ENCODE measurements at places on chromosomes 2 and 18. TPM values are rescaled to one million over a fixed set of nuclear protein-coding genes. Genes with fewer than 3 reads are reported as not detected.

Gene SLC35G4
- total RNA-seq = not detected

Gene CCDC74A
- total RNA-seq = 0.65 TPM

Gene PAX3
- not detected for total RNA-seq

Gene IL18RAP
- total RNA-seq = 0.30 TPM

Gene POTEC
- not detected for total RNA-seq

Gene TUBA4B
- not detected for total RNA-seq

Gene TYW5
- 2.7 TPM for total RNA-seq

Gene TBR1
- total RNA-seq = not detected

DNA sequence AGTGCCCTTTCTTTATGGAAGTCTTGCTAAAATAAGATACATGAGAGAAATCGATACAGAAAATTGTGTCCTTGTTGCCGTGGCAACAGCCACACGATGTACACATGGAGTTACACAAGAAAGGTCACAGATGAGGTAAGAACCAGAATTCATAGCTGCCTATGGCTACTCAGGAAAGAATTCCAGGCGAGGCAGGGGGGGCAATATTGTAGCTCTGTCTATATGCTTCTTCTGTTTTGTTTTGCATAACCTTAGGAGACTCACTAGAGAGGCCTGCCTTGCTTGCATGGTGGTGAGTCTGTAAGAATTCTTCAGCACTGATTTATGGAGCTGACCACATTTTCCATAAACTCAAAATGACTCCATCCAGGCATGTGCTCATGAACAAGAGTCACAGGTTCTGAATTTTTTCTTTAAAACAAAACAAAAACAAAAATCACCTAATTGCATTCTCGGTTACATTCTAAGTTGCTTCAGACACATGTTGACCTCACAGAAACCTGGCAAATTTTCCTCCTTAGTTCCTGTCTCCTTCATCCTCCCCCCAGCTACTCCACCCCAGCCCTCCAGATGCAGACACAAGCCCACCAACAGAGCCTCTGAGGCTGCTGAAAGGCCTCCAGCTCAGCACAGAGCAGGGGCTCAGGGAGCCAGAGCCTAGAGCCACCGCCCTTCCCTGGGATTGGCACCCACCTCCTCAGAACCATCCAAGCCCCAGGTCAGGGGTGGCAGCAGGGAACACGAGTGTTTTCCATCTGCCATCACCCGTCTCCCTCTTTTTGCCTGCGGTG is 183.5 kb downstream of the ANTXR1 start:
- peak; percentile 66 for DNase-seq

DNA sequence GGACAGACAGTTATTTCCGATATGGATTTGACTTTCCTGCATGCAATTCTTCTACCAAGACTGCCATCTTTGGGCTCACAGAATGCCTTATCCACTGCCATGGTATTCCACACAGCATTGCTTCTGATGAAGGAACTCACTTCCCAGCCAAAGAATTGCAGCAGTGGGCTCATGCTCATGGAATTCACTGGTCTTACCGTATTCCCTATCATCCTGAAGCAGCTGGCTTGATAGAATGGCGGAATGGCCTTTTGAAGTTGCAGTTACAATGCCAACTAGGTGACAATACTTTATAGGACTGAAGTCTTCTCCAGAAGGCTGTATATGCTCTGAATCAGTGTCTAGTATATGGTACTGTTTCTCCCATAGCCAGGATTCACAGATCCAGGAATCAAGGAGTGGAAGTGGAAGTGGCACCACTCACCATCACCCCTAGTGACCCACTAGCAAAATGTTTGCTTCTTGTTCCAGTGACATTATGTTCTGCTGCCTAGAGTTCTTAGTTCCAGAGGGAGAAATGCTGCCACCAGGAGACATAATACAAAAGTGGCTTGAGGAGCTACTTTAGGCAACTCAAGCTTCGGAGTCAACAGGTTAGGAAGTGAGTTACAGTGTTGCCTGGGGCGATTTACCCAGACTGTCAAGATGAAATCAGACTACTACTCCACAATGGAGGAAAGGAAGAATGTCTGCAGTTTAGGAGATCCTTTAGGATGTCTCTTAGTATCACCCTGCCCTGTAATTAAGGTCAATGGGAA is 23.8 kb upstream of the SMAD4 start:
- DNase-seq = no peak

DNA sequence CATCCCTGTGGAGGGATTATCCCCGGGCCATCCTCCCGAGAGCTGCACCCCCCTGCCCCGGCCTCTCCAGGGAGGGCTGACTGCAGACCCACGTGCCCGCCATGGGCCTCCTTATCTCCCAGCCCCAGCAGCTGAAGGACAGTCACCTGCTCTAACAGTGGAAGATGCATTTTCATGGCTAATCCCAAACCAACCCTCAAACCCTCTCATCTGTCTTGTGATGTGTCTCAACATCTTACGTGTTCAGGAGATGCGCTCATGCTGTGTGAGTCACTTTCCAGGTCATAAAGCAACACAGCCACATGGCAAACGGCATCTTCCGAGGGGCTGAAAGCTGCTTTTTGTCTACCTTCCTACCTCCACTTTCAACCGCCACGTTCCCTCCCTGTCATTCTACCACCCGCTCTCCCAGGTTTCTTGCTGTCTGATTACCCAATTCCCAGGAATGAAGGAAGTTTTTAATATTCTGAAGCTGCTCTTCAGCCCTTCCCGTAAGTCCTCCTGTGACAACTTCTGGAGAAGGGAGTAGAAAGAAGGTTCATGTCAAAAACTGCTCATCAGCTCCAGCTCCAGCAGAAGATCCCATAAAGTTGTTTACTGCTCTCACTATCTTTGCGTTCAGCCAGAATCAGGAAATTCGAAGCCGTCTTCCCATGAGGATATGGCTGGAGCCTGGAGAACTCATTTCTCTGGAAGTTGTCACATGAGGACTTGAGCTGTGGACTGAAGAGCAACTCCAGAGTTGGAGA is 54.5 kb downstream of the MBP start:
- no peak for DNase-seq

- DNase-seq = no peak
These were observed 2.1 kb downstream of the KLF7 start for GRCh38 chr2:207163756-207164005.

- no peak for DNase-seq
These were observed 235.8 kb downstream of the SEPTIN10 start for GRCh38 chr2:109377976-109378375.

DNA sequence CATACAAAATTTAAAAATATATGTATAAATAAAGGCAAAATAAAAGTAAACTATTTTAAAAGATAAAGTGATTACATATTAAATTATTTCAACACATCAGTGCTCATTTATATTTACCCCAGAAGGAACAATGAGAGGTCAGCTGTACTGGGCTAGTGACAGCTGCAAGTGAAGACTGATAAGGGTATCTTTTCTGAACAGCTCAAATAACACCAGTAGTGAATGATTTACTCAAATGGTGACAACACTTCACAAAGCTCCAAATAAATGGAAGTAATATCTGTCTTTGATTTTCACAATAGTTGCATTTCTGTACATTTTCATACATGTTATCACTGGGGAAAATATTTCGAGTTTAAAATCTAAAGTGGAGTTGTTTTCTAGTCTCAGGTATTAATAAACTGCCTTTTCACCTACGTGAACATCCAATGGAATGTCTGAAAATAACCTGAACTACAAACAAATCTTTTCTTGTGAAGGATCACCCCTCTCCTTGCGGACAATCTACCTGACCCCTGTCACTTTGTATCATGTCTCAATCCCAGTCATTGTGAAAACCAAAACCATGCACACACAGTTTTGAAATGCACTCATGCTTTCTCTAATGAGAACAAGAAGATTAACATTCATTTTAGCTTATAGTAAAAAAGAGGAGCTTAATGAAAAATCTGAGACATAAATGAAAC is 1928.8 kb upstream of the CELF4 start:
- DNase-seq = no peak

- DNase-seq = no peak
These were observed 89.6 kb downstream of the SH3BP4 start for GRCh38 chr2:235041221-235041917.

DNA sequence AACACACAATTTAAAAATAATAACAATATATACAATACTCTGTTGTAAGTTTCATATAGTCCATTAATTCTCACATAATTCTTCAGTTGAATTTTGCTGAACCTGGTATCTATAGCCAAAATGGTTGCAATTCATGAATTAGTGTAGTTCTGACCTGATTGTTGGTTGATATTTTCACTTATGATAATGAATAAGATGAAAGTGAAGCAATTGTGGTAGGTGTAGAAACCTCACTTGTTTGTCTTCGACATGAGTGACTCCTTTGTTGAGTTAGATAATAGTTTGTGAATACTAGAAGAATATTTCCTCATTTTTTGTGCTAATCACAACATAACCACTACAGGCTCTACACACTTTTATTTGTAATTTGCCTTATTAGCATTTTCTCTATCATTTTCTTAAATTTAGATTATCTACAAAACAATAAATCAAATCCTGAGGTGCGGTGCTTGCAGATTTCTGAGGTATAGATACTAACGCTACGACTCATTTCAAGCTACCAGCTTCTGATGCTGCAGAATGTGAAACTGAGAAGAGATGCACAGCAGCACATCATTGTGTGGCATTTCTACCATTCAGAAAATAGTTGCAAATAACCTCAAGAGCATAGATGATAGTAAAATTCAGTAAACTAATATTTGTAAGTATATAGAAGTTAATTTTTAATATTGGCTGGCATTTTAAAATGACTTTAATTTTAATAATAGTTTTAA is 117.9 kb downstream of the KCNH7 start:
- no peak for DNase-seq

- no peak for DNase-seq
These were observed 40.9 kb downstream of the STAT4 start for GRCh38 chr2:191109888-191110287.

DNA sequence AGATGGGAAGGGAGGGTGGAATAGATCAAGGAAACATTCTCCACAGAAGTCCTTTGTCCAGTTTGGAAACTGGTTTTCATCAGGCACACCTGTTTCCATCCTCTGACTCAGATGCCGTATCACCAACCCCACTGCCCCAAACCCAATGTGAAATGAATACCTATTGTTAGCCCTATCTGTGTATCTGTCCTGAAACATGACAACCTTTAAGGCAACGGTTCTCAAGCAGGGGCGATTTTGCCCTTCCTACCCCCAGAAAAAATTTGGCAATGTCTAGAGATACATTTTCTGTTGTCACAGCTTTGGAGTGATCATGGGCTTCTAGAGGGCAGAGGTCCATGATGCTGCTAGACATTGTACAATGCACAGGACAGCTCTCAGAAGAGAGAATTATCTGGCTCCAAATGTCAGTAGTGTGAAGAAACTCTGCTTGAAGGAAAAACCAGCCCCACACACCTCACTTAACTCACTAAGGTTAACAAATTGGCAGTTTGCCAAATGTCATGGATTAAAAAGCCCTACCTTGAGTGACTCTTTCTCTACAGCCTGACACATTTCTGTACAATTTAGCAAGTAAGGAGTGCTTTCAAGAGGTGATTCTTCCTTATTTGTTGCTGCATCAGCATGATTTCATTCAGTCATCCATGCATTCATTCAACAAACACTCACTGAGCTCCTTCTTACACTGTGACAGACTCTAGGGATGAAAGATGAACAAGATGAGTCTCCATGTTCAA is 3.4 kb downstream of the SCTR start:
- no peak for DNase-seq

Data from Right ventricle myocardium inferior (tissue), 1 donor.